ENCODE measurements at places on chromosomes 3 and 15.

GRCh38 chr3:107861422-107861821 is 229.4 kb downstream of the CD47 start:
- no peak for DNase-seq

DNA sequence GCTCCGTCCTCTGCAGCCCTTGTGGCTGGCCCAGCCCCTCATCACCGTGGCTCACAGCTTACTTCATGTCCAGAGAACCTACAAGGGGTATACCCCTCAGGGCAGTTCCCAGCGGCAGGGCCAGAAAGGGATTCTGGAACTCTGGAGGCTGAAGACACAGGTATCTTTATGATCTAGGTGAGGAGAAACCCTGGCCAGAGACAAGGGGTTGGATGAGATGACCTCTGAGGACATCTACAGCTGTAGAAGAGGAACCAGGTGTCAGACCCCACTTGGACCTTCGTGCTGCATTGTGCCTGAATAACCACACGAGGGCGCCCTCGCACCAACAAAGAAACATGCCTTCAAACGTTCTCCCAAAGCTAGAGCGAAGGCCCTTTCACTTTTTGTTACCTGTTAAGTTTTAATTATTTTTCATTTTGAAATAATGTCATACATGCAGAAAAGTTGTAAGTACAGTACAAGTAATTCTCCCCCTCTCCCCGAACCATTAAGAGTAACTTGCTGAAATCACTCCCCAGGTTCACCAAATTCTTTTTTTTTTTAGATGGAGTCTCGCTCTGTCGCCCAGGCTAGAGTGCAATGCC is 118.7 kb upstream of the SMAD3 start:
- DNase-seq: peak; percentile 55

- DNase-seq: no peak
Measured at GRCh38 chr3:99409961-99410360, 228.4 kb upstream of the COL8A1 start.

DNA sequence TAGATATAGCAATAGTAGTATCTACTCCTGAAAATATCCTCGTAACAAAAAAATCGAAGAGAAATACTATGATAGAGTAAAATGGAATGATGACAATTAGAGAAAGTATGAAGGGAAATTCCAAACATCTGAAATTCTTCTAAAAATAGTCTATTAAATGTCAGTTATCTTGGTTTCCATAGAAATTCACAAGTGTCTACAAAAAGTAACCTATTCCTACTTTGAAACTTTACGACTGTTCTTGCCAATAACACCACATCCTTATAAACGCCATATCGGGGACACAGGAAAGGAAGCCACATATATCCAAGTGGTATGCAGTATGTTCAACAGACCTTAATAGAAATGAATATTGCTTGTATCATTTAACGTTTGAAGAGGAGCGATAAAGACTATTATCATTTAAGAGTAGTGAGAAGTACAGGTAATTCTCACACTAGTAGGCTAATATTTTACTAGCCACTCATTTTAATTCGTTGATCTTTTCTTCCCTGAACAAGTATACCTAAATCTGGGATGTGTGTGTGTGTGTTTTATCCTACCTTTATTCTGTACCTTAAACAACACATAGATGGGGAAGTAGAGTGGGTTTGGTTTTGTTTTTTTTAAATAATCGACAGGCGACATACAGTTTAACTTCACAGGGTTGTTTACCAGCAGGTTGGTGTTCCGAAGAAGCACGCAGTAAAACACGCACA is 1.2 kb downstream of the GPR176 start:
- DNase-seq: no peak

DNA sequence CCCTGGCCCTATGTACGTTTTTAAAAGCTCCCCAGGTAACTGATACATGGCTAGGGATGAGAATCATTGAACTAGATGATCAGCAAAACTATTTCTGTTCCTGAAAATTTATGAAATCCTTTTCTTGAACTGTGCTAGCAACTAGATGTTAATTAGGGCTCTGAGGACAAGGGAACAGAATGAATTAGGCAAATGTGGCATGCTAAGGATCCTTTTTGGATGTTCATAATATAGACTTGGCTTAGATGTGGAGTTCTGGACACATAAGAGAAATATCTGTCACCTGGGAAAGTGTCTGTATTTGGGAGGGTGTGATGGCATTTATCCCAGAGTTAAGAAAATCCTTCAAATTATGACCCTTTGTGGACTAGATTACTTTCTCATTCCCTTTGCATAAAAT is 71.2 kb downstream of the RSRC1 start:
- DNase-seq: no peak

DNA sequence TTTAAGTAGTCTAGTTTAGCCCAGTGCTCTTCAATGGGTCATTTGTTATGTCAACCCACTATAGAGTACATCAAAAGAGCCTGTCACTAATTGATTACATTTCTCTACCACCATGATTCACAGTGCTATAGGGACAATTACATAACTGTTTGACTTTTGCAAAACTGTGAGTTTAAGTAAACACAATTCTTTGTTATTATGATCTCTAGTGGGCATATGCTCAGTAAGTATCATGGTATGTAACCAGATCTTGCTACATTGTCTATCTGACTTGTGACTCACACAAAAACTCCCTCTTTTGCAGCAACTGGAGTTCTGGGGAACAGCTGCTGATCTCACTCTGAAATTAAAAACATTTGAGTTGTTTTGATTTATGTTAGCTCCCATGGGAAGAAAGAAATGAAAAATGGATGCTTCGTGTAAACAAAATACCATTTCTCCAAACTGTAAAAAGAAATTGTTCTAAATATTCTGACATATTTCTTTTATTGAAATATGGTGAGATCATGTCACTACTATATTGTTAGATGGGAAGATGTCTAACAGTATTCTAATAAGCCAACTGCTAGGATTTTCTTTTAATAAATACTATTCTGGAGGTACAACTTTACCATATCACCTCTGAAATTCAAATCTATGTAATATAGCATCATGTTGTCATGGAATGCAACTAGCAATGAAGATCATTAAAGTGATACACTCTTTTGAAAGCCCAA is 470.4 kb downstream of the ROBO1 start:
- no peak for DNase-seq

- no peak for DNase-seq
Measured at GRCh38 chr15:87804451-87804850, 452.1 kb downstream of the NTRK3 start.

Data from BE2C (cell line).